ENCODE measurements at places on chromosomes 7 and 10.

DNA sequence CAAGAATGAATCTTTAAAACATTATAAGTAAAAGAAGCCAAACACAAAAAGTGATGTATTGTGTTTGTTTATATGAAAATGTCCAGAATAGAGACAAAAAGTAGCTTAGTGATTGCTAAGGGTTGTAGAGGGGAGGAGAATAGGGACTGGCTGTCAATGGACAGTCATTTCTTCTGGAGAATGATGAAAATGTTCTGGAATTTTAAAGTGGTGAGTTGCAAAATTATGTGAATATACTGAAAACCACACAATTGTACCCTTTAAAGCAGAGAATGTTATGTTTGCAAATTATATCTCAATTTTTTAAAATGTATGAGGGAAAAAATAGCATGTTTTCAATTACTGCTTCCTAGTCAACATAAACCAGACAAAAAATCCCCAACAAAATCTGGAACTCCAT lies 174.2 kb downstream of the KMT2E start:
- no peak for DNase-seq

- DNase-seq = no peak
Observed at GRCh38 chr10:49407151-49407550, 11.3 kb upstream of the DRGX start.

GRCh38 chr10:92377962-92378361 lies 87.0 kb downstream of the MARCHF5 start:
- no peak for DNase-seq

DNA sequence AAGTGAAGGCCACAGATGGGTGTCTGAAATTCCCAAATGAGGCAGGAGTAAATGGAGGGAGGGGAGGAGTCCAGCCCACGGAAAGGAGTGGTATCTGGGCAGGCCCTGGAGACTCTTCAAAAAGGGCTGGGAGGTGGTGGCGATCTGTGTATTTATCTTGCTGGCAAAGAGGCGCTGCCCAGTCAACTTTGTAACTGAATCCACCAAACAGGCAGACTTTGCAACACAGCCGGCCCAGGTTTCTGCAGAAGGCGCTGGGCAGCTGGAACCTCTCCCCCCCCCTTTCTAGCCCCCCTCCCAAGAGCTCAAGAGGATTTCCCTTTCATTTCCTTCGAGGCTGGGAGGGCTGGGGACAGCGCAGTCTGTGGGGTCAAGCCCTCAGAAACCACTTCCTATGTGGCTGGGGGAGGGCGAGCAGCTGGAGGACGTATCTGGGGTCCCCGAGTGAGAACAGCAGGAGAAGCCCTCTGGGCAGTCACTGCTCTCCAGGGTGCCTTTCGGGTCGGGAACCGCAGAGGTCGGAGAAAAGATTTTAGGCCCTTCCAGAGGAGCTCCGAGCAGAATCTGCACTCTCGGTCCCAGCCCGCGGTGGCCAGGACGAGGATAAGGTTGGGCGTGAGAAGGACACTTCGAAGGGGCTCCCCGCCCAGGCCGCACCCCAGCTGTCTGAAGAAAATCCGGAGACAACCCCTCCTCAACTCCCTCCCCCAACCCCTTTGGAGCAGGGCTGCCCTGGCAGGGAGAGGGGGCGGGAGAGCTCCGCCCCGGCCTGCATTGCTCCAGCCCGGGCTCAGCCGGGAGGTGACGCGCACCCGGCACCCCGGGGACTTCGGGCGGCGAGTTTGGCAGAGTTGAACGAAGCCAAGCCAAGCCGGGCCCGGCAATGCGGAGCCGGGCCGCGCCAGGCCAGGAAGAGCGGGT lies 965 bp downstream of the ZCCHC24 start:
- peak; percentile 67 for DNase-seq

DNA sequence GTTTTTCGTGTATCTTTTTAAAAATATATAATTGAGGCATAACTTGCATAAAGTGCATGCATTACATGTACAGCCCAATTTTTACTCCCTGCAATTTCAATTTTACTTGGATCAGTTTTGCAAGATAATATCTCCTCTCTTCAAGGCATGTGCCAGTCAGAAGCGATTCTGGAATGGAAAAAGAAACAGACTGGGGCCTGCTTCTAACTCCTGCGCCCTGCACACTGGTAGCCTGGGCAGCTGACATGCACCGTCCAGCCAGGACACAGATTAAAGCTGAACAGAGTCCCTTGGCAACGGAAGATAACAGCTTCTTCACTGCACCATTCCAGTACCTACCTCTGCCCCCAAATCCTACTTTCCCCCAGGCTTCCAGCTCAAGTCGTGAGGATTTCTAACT lies 182.1 kb downstream of the FAM107B start:
- no peak for DNase-seq

DNA sequence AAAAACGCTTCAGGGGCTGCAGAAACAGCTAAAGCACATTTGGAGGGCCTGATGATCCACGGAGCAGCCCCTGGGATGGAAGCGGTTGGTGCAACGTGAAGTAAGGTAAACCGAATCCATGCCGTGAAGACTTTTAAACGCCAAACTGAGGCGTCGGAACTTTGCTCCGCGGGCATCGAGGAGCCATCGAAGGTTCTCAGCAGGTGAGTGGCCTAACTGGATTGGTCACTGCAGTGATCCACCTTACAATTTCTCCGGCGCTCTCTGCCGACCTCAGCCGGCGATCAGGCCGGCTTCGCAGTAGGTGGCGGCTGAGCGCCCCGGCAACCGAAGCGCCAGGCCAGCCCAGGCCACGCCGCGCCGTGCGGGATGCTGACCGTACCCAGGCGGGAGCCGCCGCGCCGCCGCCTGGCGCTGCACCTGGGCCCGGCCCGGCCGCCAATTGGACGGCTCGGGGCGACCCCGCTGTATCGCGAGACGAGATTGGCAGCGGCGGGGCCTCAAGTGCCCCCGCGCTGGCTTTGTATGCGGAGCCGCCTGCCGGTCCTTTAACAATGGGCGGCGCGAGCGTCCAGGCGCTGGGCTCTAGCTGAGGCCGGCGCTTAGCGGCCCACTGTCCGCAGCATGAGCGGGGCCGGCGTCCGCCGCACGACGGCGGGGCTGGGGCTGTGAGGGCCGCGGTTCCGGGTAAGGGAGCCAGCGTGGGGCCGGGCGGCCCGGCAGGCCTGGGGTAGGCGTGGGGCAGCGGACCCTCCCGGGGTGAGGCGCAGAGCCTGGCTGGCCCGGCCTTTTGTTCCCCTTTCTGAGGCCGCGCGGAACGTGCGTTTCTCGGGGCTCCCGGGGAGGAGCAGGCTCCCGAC lies at the start of gene CCNJ:
TSS of gene CCNJ (plus strand) at position 551 of the 860 bp plus-strand sequence. CDS start 811 bp downstream, outside the sequence.
- DNase-seq = peak; percentile 88

DNA sequence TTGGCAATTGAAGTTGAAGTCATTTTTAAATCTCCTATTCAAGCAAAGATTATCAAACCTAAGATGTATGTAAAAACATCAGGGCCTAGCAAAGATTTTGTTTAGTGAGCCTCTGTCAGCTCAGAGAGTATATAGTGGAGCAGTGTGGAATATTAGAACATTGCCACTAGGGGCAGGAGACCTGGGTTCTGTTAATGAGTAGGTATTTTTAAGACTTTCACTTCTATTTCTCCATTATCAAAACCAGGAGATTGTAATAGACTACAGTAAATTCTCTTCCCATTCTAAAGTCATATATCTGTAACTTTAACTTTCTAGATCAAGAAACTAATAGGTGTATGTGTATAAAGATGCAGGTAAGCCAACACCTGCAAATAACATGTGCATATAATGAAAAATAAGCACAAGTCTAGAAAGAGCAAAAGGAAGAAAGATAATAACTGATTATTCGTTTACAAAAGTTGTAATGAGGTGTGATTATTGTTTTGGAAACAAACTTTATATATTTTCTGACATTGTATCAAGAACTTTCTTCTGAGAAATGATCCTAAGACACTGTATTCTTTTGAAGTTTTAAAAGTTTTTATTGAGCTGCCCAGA lies 64.4 kb downstream of the KCND2 start:
- no peak for DNase-seq

DNA sequence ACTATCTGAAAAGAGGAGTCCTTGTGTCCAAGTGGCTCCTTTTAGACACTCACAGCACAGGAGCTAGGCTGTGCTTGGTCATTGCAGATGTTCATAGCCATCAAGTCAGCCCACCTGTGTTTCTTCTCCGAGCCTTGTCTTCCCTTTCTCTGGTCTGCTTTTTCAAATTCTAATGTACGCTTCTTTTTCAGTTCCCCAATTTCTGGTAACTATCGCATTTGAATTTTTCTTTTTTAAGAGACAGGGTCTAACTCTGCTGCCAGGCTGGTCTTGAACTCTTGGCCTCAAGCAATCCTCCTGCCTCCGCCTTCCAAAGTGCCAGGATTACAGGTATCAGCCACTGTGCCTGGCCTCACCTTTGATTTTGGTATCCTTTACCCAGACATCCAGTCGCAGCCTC lies 18.9 kb downstream of the APBB1IP start:
- no peak for DNase-seq

DNA sequence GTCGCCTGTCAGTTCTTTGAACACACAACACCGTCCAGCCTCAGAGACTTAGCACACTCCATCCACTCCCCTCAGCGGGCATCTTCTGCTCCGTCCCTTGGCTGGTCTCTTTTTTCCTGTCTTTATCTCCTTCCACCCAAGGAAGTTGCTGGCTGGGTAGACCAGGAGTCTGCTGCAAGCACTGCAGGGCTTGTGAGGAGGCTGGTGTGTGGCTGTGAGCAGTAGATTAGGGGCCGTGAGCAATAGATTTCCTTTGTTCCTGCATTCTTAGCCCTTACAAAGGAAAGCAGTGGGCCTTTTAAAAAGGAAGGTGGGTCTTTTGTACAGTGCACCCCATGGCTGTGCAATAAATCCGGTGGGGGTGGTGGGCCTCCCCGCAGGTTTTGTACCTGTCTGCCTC lies 100.3 kb upstream of the BTBD16 start:
- no peak for DNase-seq

DNA sequence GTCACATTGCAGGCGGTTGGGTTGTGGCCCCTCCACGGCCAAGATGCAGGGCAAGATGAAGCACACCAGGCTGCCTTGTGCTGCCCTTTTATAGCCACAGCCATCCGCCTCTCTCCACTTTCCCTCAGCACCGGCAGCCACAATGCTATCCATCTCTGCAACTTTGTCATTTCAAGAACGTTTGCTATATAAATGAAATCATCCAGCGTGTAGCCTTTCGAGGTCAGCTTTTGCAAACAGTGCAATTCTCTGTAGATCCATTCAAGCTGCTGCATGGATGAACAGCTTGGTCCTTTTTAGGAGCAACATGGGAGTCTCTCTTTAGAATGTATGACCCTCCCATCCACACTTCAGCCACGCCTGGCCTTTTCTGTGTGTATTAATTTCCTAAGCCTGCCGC lies 6.4 kb upstream of the IL15RA start:
- DNase-seq = no peak

- DNase-seq = no peak
Observed at GRCh38 chr10:34078017-34078744, 736.9 kb downstream of the PARD3 start.

DNA sequence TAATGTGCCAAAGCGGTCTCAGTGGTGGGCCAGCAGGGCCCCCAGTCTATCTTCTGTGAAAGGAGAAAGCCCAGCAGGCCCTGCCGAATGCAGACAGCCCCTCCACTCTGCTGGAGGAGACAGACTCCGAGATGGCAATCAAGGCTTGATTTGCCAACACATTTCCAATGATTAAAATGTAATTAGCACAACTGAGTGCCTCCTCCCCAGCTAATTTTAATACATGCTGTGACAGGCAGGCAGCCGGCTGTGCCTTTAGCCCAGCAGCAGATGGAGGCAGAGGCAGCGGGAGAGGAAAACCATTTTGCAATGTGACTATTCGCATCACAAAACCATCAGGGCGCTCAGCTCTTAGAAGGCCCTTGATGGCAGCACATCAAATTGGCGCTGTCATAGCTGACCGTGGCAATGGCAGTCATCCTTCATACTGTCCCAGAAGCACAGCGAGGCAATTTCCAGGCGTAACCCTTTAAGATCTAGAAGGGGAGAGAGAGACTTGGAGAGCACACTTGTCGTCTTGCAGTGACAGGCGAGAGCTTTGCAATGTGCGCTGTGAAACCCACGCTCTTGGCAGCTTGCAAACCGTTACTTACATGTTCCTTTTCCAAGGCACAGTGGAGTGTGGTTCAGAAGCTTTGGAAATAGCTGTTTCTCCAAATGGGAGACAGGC lies 714.8 kb upstream of the GALNT17 start:
- peak; percentile 15 for DNase-seq

DNA sequence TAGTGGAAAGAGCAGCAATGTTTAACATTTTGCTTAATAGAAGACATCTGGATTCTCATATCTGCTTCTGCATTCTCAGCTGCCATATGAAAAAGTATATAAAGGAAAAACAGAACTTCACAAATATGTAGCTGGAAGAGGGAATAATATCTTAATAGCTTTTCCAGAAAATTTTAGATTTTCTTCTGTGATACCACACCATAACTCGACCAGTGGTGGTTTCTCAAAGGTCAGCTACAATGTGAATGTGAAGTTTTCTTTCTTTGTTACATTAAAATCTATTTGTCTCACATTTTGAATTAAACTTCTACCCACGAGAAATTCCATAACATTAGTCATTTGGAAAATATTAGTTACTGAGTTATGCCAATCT lies 339.8 kb downstream of the PARD3 start:
- DNase-seq = no peak

GRCh38 chr10:91668913-91669312 lies 36.0 kb upstream of the PPP1R3C start:
- DNase-seq = no peak

DNA sequence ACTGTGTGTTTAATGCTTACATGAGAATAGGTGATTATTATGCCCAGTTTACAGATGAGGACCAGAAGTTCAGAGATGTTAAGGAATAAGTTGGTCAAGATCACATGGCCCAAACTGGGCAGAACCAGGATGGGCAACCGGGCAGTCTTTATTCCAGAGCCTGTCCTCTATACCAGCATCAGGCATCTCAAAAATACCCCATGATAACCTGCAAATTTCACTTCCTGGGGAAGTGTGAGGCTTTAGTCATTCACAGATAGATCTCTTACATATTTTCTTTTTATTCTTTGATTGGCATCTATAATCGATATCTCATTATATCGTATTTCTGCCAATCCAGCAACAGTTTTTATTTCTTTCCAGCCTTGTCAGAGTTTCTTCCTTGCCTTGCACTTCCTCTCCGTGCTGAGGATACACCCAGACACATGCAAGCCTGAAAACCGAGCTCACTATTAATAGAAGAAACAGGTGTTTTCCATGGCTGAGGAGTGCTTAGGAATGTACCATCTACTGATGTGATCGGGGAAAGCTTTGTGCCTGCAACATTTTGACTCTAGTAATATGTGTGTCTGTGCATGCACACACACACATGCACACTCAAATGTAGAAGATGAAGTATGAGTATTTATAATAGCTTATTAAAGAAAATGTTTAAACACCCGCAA lies 82.4 kb downstream of the CREM start:
- no peak for DNase-seq
